ENCODE measurements at places on chromosomes 1 and 21. TPM values are rescaled to one million over a fixed set of nuclear protein-coding genes. Genes with fewer than 3 reads are reported as not detected.
A peak's percentile ranks its signal among the peaks of the same experiment; 100 is the strongest.

DNA sequence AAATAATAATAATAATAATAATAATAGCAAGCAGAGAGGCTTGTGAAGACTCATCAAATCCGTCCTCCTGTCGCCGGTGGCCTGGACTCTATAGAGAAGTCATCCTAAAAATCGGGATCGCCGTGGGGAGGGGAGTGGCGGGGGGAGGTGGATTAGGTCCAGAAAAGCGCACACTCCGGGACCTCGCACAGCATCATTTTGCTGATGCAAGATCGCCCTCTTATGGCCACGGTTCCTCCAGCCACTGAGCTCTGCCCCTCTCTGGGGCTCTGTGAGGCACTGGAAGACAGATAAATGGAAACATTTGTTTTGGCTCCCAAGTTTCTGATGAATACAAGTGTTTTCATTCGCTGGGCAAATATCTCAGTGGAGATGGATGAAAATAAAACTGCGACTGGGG, 612.0 kb downstream of the MATN1 start:
- DNase-seq: peak; percentile 27

GRCh38 chr1:245687636-245688535, 533.1 kb downstream of the KIF26B start:
- no peak for DNase-seq

TMEM50A gene
- total RNA-seq: 62.1 TPM

LY9 gene
- total RNA-seq: 3.0 TPM

DNA sequence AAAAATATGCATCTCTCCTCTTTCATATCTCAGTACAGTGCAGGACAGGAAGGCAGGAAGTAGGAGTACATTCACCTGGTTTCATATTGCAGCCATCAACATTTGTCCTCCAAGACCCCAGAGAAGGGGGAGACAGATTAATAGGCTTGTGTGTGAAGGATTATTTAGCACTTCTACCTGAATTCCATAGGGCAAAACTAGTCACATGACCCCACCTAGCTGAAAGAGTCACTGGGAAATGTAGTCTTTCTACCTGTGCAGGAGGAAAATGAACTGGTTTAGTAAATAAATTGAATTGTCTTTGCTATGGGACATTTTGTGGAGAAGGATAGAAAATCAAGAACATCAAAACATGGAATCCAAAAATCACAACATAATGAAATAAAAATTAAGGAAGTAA, 13.9 kb upstream of the TRIM33 start:
- no peak for DNase-seq

SUSD4 gene
- not detected for total RNA-seq

TRIM58 gene
- total RNA-seq: 3.9 TPM

DNA sequence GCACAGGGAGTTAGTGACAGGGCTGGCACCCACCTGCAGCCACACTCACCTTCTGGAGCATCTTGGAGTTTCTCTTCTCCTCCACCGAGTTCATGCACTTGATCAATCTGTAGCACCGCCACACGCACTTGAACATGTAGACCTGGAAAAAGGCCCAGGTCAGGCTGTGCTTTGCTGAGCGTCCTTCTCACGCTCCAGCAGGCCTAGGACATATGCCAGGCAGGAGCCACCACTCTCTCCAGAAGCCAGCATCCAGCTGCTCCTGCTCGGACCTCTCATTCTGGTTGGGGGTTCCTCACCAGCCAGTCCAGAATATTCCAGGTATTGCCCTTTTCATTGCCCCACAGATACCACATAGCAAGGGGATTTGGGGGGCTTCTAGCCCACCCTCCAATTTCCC, 11.7 kb upstream of the MATN1 start:
- no peak for DNase-seq

DNA sequence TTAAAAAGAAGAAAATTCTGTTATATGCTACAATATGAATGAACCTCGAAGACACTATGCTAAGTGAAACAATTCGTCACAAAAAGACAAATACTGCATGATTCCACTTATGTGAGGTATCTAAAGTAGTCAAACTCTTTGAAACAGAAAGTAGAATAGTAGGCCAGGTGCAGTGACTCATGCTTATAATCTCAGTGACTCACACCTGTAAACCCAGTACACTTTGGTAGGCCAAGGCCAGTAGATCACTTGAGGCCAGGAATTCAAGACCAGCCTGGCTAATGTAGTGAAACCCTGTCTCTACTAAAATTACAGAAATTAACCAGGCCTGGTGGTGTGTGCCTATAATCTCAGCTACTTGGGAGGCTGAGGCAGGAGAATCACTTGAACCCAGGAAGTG, 25.7 kb downstream of the EPHA10 start:
- DNase-seq: no peak

DNA sequence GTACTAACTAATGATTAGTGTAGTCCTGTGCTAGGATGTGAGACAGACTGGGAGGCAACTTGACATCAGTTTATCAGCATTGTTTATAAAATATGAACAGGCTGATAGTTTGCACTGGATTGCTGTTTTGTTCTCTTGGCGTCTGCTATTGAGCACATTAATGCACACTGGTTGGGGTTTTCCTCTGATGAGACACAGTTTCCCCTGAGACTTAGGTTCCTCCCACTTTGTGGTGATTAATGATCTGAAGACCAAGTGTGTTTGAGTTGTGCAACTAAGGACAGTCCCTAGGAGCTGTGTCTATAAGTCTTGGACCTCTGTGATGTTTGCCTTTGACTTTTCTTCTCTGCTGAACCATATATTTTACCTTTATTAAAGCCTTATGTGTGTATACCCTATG, 1015.4 kb downstream of the AMY1C start:
- no peak for DNase-seq

DNA sequence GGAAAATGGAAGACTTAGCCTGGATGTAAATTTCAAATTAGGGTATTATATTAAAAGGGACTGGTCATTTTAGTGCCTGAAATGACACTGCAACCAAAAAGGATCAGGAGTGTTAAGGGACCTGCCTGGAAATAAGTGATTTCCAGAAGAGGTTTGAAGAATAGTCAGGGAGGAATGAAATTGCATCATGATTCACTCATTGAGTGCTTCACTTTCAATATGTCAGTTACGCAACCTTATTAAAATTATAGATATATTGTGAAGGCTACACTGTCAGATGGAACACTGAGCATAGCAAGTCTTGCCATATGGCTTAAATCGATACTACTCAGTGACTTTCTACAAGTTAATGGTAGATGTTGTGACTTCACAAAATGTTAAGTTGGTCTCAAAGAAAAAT, 275.2 kb upstream of the DPYD start:
- DNase-seq: no peak

GRCh38 chr1:163213626-163214025, 10.9 kb upstream of the RGS5 start:
- no peak for DNase-seq

COX20 gene
- 41.3 TPM for total RNA-seq

- no peak for DNase-seq
These were observed 18.7 kb upstream of the F5 start for GRCh38 chr1:169604781-169605560.

DNA sequence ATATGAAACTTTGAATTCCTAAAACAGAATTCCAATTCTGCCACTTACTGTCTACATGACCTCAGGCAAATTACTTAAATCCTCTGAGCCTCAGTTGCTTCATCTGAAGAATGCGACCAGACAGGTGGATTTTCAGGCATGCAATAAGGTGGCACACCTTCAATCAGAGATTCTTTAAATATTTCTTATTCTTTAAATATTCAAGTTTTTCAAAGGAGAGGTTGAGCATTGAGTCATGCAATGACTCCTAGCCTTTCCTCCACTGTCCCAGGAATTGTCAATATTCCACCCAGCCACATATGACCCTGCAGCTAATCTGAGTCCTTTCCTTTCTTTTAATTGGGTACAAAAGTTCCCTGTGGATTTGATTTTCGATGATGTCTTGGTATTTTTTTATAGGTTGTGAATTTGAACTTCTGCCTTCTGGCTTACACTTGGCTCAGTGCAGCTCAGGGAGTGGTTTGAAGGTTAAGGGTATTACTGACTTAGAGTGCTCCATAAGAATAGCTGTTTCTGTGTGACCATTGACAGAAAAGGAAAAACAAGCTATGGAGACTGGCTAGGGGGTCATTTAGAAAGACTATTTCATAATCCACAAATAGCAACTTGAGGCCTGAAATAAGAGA, 52.2 kb upstream of the PRDX6 start:
- no peak for DNase-seq

GJA5 gene
- total RNA-seq: 23.6 TPM

HCRTR1 gene
- total RNA-seq: 0.21 TPM

DNA sequence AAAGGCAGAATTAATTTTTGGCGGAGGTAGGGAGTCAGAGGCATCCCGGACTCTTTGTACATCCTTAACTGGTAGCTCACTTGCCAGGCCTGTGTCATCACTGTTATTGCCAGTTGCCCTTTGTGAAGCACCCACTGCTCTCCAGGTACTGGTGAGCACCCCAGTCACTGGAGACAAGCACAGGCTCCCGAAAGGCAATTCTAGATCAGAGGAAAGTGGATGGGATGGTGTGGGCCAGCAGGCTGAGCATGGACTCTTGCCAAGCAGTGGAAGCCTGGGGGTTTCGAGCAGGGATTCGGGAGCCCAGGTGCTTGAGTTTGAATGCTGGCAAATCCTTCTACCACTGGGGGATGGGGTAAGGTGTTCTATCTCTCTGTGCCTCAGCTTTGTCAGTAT, 551.1 kb downstream of the MATN1 start:
- DNase-seq: no peak

GRCh38 chr1:207822124-207822601, 70.3 kb downstream of the CD46 start:
- DNase-seq: no peak

MR1 gene
- total RNA-seq: 10.8 TPM

GRCh38 chr1:60151311-60151710, 77.7 kb upstream of the C1orf87 start:
- DNase-seq: no peak

CELF3 gene
- not detected for total RNA-seq

KCNN3 gene
- 0.22 TPM for total RNA-seq

DNA sequence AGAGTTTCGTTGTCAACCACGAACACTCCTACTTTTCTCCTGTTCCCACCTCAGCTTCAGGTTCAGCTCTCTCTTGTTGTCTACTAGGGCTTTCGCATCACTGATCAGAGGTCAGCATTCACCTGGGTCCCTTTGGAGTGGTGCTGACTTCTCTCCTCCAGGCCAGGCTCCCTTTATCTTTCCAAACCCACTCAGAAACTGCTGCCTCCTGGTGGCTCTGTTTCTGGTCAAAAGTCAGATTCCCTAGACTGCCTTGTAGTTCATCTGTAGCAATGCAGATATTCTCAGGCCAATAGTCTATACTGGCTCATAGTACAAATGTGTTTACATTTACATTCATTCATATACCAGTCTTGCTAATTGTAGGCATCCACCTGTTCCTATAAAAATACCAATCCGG, 6.4 kb upstream of the ERI3 start:
- no peak for DNase-seq

OLIG2 gene
- total RNA-seq: not detected

DNA sequence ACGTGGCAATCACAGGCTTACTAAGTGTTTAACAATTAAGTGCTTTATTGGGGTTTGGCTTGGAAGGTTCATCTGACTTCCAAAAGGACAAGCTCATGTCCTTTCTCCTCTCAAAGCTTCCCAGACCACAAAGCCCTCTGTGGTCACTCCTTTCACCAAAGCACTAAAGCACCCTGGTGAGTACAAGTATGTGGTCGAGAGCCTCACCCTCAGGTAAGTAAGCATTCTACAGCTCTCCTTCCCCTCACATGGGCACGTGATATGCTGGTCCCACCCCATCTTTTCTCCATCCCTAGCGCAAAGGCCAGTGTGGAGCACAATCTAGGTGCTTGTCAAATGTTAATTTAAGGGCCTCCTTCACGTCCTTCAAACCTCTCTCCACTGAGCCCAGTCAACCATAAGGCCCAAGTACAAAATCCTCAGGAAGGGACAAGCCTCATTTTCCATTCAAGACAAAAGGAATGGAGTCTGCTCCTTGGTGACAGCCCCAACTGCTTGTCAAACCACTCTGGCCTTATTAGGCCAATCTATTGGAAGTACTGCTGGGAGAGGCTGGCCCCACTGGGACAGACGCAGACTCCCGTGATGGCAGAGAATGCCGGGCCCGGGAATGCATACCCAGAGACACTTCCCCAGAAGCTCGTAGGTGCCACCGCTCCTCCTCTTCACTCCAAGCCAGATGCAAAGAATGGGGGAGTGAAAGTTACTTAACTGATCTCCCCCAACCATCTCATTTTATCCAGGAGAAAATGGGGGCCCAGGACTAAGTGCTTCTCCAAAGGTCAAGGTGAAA, 7.8 kb downstream of the STMN1 start:
- no peak for DNase-seq

GRCh38 chr1:243287652-243288051, 31.8 kb downstream of the SDCCAG8 start:
- no peak for DNase-seq

- DNase-seq: no peak
These were observed 163.7 kb downstream of the ROR1 start for GRCh38 chr1:63937461-63938022.

DNA sequence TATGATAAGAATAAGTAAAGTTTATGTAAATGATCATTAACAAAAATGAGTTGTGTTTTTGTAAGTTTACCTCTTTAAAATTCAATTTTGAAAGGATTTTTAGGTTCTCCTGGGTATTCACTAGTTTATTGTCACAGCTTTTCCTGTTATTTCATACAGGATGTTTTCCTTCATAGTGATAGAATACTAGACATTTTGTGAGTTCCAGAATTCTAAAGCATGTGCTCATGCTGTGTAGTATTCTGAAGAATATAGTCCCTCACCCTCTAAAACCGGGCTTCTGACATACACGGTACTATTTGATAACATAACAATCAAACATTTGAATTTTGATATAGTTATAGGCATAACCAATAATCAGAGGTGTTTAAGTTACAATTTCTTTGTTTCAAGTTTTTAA, 10.7 kb downstream of the LRRC8C start:
- DNase-seq: no peak

- DNase-seq: no peak
These were observed 43.8 kb downstream of the FGGY start for GRCh38 chr1:59340411-59341307.

NPPB gene
- not detected for total RNA-seq

DNA sequence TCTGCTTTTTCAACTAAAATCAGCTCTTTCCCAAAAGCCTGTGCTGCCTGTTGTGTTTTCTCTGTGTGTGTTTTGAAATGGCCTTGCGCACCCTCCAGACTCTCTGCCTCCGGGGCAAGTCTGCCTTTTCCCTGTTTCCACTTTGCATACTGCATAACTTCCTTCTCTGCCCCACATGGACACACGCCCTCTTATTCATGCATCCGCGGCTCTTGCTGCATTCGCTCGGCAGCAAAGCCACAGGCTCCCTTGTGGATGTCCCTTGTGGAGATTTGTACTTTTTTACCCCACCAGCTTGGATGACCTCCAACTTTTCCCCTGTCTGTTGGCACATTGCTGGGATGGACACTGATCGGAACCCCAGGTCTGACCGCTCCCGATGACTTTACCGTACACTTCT, 147.6 kb downstream of the ADSS2 start:
- no peak for DNase-seq

DNA sequence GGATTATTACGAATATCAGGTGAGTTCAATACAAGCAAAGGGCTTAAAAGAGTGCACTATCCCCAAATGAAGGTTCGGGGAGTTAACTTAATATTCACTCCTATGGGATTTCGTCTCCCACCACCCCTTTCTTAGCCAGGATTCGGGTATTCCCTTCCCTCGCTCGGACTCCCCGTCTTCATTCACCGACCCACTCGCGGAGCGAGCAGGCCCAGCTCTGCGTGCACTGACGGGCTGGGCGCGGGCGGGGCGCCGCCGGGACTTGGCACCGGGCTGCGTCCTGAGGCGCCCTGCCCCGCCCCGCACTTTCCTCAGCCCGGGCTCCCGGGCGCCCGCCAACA, 7.7 kb upstream of the MPZL1 start:
- no peak for DNase-seq

ILDR2 gene
- total RNA-seq: 4.4 TPM
